ENCODE measurements at places on chromosomes 6 and 20. TPM values are rescaled to one million over a fixed set of nuclear protein-coding genes. Genes with fewer than 3 reads are reported as not detected.

- DNase-seq: no peak
- no peaks in the 10 kb centered on the region for H3K27me3 ChIP-seq
- H3K36me3 ChIP-seq: no peaks in the 10 kb centered on the region
- H3K27ac ChIP-seq: no peak overlapping the region
Observed at GRCh38 chr6:64037427-64037826, 401.8 kb downstream of the PHF3 start.

DNA sequence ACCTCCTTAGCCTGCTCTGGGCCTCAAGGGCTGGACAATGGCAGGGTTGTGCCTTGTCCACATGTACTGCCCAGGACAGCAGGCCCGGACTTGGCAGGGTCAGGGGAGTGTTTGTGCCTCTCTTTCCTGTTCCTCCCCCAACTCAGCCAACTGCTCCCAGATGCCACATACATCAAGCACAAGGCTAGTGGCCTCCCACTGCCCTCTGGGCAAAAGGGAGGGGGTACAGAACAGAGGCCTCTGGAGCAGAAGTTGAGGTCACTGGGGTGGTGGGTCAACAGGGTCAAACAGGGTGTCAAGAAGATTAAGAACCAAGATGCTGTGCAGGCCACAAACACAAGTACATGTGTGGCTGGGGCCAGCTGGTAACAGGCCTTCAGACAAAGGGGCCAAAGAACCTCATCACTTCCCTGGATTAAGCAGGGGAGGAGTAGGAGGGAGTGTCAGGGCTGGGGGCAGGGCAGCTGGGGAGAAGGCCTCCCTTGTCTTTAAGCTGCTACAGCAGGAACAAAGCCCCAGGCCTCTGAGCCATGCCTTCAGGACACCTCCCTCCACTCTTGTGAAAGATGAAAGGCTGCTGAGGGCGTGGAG, 36.0 kb downstream of the KCNK5 start:
- H3K4me1 ChIP-seq: no peaks in the 10 kb centered on the region
- no peaks in the 10 kb centered on the region for H3K36me3 ChIP-seq
- H3K27me3 ChIP-seq: no peaks in the 10 kb centered on the region
- H3K27ac ChIP-seq: no peak overlapping the region
- no peak for DNase-seq

DNA sequence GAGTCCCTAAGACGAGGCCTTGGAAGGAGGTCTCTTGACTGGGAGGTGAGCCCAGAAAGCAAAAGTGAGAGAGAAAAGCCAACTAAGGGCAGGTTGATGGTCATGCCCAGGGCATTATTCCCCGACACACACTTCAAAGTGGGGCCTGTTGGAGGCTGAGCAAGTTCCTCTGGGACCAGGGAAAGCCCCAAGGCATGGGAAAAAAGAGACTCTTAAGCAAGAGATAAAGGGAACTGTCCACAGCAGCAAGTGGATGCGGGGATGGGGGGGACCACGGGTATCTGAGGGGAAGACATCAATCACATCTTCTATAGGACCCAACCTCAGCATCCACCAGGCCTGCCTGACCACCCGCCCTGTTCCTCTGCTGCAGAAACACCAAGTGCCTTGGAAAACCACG, 119.9 kb upstream of the MAFB start:
- no peaks in the 10 kb centered on the region for H3K27me3 ChIP-seq
- no peak overlapping the region for H3K4me3 ChIP-seq
- H3K27ac ChIP-seq: no peak overlapping the region
- no peaks in the 10 kb centered on the region for H3K36me3 ChIP-seq

DNA sequence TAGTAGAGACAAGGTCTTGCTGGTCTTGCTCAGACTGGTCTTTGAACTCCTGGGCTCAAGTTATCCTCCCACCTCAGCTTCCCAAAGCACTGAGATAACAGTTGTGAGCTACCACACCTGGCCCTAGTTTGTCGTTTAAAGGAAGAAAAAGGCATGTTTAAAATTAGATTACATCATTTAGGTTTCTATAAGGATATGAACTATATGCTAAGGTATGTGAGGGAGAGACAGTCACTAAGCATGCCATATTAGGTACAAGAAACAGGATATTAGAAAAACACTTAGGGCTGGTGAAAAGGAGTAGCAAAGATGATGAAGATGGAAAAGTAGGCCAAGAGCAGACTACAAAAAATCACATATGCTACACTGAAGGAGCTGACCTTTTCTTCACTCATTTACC, 106.4 kb downstream of the ASCC3 start:
- no peak overlapping the region for H3K27ac ChIP-seq
- no peak for DNase-seq
- H3K4me3 ChIP-seq: no peak overlapping the region

HLA-DQA1 gene
- 20.3 TPM for total RNA-seq

DNA sequence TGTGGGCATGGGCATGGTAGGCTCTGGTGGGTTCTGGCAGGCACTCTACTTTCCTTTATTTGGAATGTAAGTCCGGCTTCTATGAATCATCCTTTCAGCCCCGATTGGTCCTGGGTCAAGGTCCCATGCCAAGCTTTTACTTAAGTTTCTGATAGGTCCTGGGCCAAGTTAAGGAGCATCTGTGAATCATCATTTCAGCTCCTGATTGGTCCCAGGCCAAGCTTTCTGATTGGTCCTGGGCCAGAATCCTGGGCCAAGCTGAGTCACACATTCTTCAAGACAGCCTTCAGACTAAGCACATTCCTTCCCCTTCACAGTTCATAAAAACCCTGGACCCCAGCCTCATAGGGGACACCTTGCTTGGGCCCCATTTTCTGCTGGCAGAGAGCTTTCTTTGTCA, 231.0 kb upstream of the EYS start:
- DNase-seq: no peak
- no peak overlapping the region for H3K27ac ChIP-seq
- H3K27me3 ChIP-seq: no peaks in the 10 kb centered on the region

HDGFL1 gene
- not detected for total RNA-seq

- peaks cover 3% of the 10 kb centered on the region for H3K27me3 ChIP-seq
- H3K36me3 ChIP-seq: no peaks in the 10 kb centered on the region
- peaks cover 19% of the 10 kb centered on the region for H3K4me1 ChIP-seq
- H3K4me3 ChIP-seq: no peak overlapping the region
- DNase-seq: peak; percentile 46
Observed at GRCh38 chr6:37643851-37644672, 53.6 kb downstream of the MDGA1 start.

- no peak overlapping the region for H3K27ac ChIP-seq
- no peak for DNase-seq
- no peaks in the 10 kb centered on the region for H3K4me1 ChIP-seq
- no peaks in the 10 kb centered on the region for H3K27me3 ChIP-seq
- H3K36me3 ChIP-seq: peaks cover 3% of the 10 kb centered on the region
Observed at GRCh38 chr6:126052485-126052884, 66.1 kb downstream of the TRMT11 start.

DNA sequence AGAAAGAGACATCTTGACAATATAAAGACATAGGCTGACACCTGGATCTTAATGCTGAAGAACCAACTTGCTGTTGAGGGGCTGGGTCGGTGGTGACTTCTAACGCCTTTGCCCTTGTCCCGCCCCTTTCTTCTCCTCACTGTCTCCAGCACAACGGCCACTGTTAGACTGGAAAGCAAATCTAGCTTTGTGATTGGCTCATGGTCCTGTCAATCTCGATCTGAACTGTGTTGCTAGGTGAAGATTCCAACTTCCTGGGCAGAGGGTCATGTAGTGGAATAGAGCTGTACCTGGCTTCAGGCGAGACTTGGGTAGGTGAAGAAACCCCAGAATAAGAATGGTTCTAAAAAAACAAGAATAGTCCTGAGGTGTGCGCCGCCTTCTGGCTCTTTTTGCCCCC, at the start of gene PGK2:
Gene PGK2 (minus strand): TSS at position 110 of the 400 bp plus-strand sequence. CDS start 98 bp downstream, at position 12.
- no peak within 1 kb of the TSS for H3K27ac ChIP-seq
- no peaks in the 10 kb centered on the region for H3K4me1 ChIP-seq

GRCh38 chr6:71345476-71346333, 57.1 kb downstream of the OGFRL1 start:
- H3K27ac ChIP-seq: no peak overlapping the region
- no peaks in the 10 kb centered on the region for H3K4me1 ChIP-seq
- H3K36me3 ChIP-seq: no peaks in the 10 kb centered on the region
- peaks cover 2% of the 10 kb centered on the region for H3K27me3 ChIP-seq
- no peak for DNase-seq

DNA sequence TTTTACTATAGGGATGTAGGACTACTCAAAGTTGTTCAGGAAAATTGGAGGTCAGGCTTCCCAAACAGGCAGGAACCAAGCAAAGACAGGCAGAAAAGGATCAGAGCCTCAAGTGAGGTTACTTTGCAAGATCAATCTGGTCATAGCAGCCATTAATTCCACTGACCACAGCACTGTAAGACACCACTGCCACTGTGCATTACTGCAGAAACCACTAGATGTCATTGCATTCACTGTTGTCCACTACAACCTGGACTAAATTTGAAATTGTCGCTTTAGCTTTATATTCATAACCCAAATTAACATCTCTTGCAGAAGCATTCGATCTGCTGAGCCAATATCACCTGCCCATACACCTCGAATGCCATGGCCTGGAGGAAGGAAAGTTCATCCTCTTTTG, 126.9 kb upstream of the UFL1 start:
- H3K27me3 ChIP-seq: no peaks in the 10 kb centered on the region
- H3K27ac ChIP-seq: no peak overlapping the region
- H3K36me3 ChIP-seq: no peaks in the 10 kb centered on the region
- no peak for DNase-seq

DNA sequence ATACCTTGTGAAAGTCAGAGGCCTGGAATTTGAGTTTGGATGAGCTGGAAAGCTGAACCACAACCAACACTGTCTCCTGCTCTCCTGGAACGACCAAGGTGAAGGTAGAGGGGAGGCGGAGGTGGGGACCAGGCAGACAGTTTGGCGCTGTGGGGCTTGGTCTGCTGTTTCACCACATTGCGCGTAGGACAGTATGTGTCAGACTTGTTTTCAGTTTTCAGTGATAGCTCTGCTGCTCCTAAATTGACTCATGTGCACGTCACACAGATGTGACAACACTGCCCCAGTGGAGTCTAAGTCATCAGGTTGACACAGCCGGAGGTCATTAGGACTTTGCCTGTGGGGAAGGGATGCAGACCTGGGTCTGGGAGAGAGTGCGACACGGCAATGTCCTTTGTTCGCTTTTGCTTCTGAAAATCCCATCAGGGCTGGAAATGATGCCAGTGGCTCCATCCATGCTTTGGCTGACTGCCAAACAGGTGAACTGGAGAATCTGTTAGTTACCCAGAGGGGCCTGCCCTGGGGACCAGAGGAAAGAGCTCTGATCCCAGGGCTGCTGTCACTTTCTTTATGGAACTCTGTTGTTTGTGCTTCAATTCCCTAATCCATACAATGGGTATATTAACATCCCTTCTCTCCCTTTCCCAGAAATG, 255.5 kb downstream of the CDC5L start:
- no peaks in the 10 kb centered on the region for H3K27me3 ChIP-seq
- no peaks in the 10 kb centered on the region for H3K4me1 ChIP-seq
- no peak overlapping the region for H3K4me3 ChIP-seq
- peak; percentile 55 for DNase-seq
- H3K36me3 ChIP-seq: no peaks in the 10 kb centered on the region
- H3K27ac ChIP-seq: no peak overlapping the region

GRCh38 chr20:21702553-21703470, 2.7 kb upstream of the PAX1 start:
- H3K36me3 ChIP-seq: no peaks in the 10 kb centered on the region
- no peak for DNase-seq
- no peak overlapping the region for H3K27ac ChIP-seq
- H3K27me3 ChIP-seq: peaks cover 32% of the 10 kb centered on the region
- H3K4me3 ChIP-seq: no peak overlapping the region

GRCh38 chr6:47168180-47168579, 126.0 kb upstream of the ADGRF1 start:
- no peak overlapping the region for H3K4me3 ChIP-seq
- no peaks in the 10 kb centered on the region for H3K36me3 ChIP-seq
- no peaks in the 10 kb centered on the region for H3K4me1 ChIP-seq
- no peaks in the 10 kb centered on the region for H3K27me3 ChIP-seq

CAP2 gene
- total RNA-seq: not detected

- no peak for DNase-seq
- no peaks in the 10 kb centered on the region for H3K27me3 ChIP-seq
- H3K4me1 ChIP-seq: peaks cover 37% of the 10 kb centered on the region
- peaks cover 7% of the 10 kb centered on the region for H3K36me3 ChIP-seq
- H3K4me3 ChIP-seq: peak overlapping the region; percentile 99
Observed at GRCh38 chr6:122472022-122472340, 374 bp upstream of the SERINC1 start.

HLA-DPA1 gene
- 102 TPM for total RNA-seq

MCCD1 gene
- not detected for total RNA-seq

GRCh38 chr6:138719744-138720143, 53.8 kb upstream of the CCDC28A start:
- H3K4me1 ChIP-seq: no peaks in the 10 kb centered on the region
- peaks cover 3% of the 10 kb centered on the region for H3K27me3 ChIP-seq
- no peak for DNase-seq
- H3K36me3 ChIP-seq: no peaks in the 10 kb centered on the region

DNA sequence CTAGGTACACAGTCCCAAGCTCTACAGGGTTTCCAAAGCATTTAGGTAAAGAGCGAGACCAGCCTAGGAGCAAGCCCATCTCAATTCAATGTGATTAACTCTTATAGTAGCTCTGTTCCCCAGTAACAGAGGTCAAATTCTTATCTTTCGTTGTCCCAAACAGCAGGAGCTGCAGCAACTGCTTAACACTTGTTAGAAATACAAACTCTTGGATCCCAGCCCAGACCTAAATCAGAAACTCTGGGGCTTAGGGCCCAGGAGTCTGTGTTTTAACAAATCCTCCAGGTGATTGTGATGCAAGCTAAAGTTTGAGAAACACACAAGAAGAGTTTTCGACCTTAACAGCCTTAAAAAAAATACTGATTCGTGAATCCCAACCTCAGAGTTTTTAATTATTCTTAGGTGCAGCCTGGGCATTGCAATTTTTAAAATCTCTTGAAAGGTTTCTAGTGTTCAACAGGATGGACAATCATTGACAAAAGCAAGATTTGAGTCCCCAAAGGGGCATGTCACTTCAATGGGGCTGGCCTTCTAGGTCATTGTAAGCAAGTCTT, 127.4 kb upstream of the HCRTR2 start:
- no peaks in the 10 kb centered on the region for H3K27me3 ChIP-seq
- DNase-seq: no peak

- no peaks in the 10 kb centered on the region for H3K4me1 ChIP-seq
- H3K27me3 ChIP-seq: no peaks in the 10 kb centered on the region
- DNase-seq: no peak
- H3K4me3 ChIP-seq: no peak overlapping the region
Observed at GRCh38 chr6:118511930-118512715, 36.0 kb upstream of the PLN start.

DNA sequence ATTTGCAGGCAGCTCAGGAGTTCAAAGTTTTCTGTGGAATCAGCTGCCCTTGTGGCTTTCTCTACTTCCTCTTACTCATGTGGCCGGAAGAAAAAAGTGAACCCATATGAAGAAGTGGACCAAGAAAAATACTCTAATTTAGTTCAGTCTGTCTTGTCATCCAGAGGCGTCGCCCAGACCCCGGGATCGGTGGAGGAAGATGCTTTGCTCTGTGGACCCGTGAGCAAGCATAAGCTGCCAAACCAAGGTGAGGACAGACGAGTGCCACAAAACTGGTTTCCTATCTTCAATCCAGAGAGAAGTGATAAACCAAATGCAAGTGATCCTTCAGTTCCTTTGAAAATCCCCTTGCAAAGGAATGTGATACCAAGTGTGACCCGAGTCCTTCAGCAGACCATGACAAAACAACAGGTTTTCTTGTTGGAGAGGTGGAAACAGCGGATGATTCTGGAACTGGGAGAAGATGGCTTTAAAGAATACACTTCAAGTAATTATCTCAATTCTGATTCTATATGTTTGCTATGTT, 1.1 kb downstream of the MGME1 start:
- peak overlapping the region; percentile 99 for H3K4me3 ChIP-seq
- DNase-seq: peak; percentile 12
- H3K36me3 ChIP-seq: no peaks in the 10 kb centered on the region
- no peaks in the 10 kb centered on the region for H3K27me3 ChIP-seq
